Uterus (tissue), 4 donors: ENCODE measurements at places on chromosomes 3 and 15.

- DNase-seq, result no peak
These were observed 6.1 kb upstream of the TMEM207 start for GRCh38 chr3:190455828-190456227.

GRCh38 chr15:70097063-70097320 lies 725 bp downstream of the TLE3 start:
- DNase-seq, result no peak

DNA sequence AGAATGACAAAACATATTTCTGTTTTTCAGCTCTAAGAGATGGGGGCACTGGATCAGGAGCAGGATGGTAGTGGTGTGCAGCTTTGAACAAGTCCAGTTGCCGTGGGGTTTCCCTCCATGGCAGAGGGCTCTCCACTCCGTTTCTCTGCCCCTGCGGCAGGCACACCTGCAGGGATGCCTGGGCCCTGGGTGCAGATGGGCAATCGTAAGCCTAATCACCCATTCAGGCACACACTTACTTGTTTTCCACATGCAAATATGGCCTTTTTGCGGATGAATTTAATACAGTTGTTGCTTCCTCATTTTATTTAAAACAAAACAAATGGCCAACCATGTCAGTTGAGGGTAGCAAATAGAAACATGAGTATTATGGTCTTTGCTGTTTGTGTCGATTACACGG lies 85.1 kb downstream of the LPP start:
- no peak for DNase-seq

GRCh38 chr3:190323246-190323626 lies 990 bp upstream of the CLDN1 start:
- DNase-seq, result peak; percentile 27

DNA sequence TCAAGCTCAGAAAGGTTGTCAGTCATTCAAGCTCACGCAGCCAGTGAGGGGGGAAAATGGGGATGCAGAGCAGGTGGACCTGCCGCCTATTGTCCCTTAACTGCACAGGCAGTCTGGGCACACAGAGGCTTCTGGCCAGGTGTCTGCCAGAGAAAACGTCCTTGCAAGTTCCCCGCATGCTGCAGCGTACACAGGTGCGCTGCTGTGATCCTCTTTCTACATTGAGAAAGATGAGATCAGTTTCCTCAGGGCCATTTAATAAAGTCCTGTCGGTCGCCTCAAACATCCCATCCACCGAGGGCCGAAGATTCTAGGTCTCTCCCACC lies 445 bp upstream of the TSEN2 start:
- no peak for DNase-seq

- DNase-seq, result no peak
These were observed 21.7 kb downstream of the ETFA start for GRCh38 chr15:76289582-76289981.

DNA sequence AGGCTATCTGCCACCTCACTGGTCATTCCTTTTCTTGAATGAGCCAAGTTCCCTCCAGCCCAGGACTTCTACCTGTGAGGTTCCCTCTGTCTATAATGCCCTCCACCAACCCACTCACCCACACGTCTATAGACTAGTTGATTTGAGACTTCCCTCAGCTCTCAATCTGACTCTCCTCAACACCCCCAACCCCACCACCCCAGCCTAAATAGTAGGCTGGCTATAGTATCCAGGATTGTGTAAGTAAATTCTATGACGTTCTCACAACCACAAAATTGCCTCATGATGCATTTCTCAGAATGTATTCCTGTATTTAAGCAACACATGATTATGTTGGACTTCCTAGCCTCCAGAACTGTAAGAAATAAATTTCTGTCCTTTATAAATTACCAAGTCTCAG lies 2.2 kb downstream of the PLSCR1 start:
- no peak for DNase-seq

- DNase-seq, result no peak
These were observed 22.1 kb upstream of the TMEM115 start for GRCh38 chr3:50381383-50381782.

DNA sequence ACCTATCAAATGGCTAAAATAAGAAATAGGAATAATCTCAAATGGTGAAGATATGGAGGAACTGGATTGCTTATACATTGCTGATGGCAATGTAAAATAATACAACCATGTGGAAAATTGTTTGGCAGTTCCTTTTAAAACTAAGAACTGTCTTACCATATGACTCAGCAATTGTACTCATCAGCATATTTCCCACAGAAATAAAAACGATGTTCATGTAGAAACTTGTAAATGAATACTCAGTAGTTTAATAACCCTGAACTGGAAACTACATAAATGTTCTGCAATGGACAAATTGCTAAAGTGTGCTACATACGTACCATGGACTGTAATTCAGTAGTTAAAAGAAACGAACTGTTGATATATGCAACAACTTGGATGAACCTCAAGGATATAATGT lies 253.9 kb upstream of the RBMS3 start:
- no peak for DNase-seq

DNA sequence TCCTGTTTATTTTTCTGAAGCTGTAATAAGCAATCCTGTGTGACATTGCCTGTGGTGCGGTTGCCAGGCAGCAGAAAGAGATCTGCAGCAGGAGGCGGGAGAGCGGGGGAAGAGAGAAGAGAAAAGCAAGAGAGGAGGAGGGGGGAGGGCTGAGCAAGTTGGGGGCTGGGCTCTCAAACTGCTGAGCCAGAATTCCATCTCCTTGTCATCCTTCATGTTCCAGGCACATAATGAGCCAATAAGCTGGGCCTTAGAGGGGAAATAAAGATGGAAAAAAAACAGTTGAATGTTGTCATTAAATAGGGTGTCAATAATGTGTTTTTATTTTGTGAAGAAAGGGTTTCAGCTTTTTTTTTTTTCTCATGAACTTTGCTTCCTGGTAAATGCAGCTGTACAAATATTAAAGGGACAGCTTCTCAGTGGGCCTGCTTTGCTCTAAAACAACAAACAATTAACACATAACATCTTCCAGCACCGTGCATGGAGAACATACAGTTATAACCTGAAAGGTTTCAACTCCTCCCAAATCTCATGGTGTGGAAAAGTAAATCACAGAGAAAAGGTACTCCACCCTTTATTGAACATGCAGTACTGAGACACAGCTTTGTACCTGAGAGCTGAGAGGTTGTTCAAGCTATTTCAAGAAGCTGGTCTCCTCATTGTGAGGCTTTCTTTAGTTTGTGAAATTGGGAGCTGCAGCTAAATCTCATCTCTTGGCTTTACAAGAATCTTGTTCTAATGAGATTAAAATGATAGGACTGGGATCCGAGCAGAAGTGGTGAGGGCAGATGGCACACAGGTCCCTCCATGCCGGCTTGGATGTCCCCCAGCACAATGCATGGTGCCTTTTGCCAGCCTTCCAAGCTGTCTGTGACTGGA lies 451.1 kb upstream of the KCNMB2 start:
- DNase-seq, result peak; percentile 78

DNA sequence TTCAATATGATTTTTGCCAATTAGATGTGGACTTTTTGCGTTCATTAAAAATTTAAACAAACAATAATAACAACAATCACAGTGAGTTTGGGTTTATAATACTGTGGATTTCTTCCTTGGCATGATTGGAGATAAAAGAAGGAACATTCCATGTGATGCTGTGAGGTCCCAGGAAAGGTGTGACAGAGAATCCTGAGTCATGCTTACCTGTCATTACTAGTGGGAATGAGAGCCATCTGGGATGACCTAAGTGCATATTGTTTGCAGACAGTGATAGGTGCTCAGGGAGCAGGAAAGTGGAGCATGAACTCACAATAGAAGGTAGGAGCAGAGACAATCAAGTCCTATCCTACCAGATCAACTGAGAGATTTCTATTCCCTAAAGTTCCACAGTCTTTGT lies 766.5 kb upstream of the CFAP20DC start:
- no peak for DNase-seq

DNA sequence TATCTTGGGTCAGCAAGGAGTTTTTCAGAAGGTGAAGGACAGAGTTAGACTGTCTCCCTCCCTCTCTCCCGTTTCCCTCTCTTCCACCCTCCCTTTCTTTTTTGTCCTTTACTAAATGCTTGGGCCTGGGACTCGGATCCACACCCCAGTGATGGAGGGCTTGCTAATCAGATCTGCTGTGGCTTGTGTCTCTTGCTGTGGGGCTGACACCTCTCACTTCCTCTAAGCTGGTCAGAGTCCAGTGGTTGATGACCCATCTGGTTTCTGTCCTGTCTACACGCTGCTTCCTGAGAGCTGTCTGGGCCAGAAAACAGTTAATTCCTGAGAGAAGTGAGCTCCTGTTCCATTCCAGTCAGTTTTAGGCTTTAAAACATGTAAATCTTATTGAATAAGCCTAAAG lies 849 bp downstream of the TRAK1 start:
- no peak for DNase-seq

DNA sequence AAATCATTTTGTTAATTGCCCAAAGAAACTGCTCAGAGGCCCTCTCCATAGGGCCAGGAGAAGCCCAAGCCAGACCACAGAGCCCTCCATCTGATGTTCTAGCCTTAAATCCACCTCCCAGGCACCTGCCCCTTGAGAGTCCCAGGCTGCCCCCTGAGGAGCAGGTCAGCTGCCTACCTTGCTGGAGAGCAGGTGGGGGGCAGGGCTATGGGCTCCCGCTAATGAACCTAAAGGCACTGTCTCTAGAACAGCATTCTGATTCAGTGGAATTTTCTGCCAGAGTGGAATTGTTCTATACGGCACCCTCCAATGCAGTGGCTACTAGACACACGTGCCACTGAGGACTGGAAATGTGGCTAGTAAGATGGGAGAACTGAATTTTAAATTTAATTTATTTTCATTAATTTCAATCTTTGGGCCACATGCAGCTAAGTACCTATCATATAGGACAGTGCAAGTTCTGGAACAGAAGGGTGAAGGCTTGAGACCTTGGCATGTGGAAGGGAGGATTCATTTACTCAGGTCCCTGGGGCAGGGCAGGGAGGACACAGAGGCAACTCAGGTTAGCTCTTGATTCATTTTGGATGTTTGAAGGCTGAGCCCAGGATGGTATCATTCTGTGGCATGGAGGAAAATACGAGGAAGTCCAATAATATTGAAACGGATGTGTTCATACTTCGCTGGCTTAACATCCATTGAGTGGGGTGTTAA lies 11.4 kb downstream of the AMOTL2 start:
- no peak for DNase-seq

GRCh38 chr15:100951965-100952364 lies 32.8 kb downstream of the LRRK1 start:
- no peak for DNase-seq

DNA sequence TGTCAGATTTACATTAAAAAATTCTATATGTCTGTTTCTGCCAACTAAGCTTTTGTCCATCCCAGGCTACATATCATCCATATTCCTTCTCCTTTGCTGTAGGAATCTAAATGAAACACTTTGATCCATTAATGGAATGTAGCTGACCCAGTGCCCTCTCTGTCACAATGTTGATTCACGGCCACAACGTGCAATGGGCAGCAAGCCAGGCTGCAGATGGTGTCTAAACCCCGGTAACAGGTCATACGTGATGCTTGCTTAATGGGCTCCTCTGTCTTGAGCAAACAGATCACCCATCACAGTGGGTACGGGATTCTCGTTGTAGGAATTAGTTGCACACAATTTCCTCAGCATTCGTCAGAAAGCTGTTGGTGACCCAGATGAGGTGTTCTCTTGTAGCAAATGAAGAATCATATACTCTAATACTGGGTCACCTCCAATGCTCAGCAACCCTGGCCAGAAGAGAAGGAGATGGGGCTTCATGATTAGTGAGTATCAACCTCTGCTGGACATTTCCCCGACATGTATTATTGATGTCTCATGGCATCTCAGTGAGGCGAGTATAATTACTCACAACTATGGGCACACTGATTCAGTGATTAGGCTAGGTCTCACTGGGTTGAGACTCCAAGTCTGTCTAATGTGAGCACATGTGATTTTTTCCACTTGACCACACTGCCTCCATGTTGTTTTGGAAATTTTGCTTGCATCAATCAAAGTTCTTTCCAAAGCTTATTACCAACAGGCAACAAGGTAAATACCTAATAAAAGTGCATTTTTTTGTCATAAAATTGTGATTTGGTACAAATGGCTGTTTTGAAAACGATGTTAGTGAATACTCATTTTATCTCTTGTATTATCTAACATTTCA lies 12.9 kb upstream of the DCBLD2 start:
- DNase-seq, result no peak

DNA sequence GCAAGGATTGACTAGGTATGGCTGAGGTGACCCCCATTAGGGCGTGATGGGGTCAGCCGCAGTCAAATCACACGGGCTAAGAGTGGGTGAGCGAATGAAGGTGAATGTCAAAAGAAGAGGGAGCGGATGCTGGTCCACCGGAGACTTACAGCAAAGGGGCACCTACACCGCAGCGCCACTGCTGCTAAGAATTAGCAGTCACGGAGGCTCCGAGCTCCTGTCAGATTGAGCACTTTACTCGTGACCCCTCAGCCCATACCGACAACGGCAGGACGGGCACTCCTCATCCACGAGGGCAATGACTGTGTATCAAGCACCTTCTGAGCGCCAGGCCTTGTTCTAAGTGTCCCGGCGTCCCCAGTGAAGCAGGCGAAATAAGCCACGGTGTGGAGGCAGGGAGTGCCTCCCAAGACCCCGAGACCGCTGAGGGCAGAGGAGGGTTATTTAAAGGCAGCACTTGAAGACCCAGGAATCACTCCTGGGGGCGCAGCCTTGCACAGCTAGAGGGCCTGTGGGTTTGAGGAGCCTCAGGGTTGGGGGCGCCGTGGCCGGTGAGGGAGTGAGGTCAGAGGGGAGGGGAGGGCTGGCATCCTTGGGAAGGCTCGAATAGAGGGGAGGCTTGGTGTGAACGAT lies 61.6 kb upstream of the GATA2 start:
- DNase-seq, result peak; percentile 15

DNA sequence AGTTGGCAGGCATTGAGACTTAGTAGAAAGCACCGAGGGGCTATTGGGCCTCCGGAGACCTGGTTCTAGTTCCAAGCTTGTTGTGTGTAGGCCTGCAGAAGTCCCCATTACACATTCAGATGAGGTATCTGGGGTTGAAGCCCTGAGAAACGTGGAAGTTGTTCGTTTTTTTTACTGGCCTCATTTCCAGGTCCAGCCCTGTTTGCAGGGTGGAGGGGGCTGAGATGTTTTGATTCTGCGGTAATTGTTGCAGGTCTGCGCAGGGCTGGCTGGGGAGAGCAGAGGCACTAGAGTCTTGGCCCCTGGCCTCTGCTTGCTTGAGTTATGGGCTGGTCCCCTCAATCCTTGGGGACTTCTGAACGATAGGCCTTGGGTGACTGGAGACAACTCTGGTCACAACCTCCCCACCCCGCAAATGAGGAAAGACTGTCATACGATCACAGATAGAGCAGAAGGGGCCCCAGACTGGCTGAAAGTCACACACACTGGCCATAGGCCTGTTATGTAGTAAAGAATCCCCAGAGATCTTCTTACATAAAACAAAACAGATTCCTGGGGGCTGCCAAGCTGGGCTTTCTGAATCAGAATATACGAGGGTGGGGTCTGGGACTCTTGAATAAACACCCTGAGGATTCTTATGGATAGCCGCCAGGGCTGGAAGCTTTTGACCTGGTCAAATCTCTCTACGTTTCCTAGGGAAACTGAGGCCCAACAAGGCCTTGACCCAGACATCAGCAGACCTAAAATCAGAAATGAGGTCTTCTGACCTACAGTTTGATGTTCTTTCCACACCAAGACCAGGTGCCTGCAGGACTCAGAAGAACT lies 15.6 kb downstream of the KBTBD13 start:
- no peak for DNase-seq

- DNase-seq, result no peak
These were observed 126.1 kb upstream of the CTNNB1 start for GRCh38 chr3:41073190-41073589.
